ENCODE measurements at places on chromosomes 5 and 9. TPM values are rescaled to one million over a fixed set of nuclear protein-coding genes. Genes with fewer than 3 reads are reported as not detected.

Gene SLC1A1
- 38.7 TPM for total RNA-seq

Gene SOHLH1
- not detected for total RNA-seq

Gene BHMT2
- 4.1 TPM for total RNA-seq

Gene NMUR2
- not detected for total RNA-seq

Gene GLRA1
- total RNA-seq: not detected

Gene LRRC19
- not detected for total RNA-seq

Gene GAS1
- 5.5 TPM for total RNA-seq

Gene SPINK7
- total RNA-seq: not detected

Gene ZNG1C
- total RNA-seq: 32.5 TPM

Gene FLT4
- total RNA-seq: 0.31 TPM

Gene PCDHGA12
- 22.3 TPM for total RNA-seq

Gene CCL27
- total RNA-seq: not detected

Gene BNC2
- 12.3 TPM for total RNA-seq

Gene LCN15
- not detected for total RNA-seq

Gene REEP2
- total RNA-seq: 6.8 TPM

Gene SAXO1
- under 0.01 TPM for total RNA-seq

Gene NUTM2G
- not detected for total RNA-seq

Gene VCAN
- total RNA-seq: 3,471 TPM

Gene ZNF354C
- total RNA-seq: 7.4 TPM

Gene TLR4
- total RNA-seq: 89.8 TPM

Gene SOX30
- not detected for total RNA-seq

Gene MYMK
- total RNA-seq: not detected

Gene PCDHGA1
- 1.1 TPM for total RNA-seq

Gene PAEP
- not detected for total RNA-seq

Gene SHOC1
- total RNA-seq: not detected

Gene ADAM19
- 6.8 TPM for total RNA-seq

Gene EGFLAM
- total RNA-seq: 8.9 TPM

Gene ENTPD2
- total RNA-seq: not detected

Gene PDGFRB
- 159 TPM for total RNA-seq

Gene TXN
- 317 TPM for total RNA-seq

Gene ADCY2
- total RNA-seq: under 0.01 TPM

Gene DBH
- total RNA-seq: not detected

Gene SHISAL2B
- total RNA-seq: not detected

Gene NIM1K
- 0.53 TPM for total RNA-seq

Gene DBN1
- total RNA-seq: 135 TPM

Gene TRIM41
- total RNA-seq: 19.9 TPM

Gene PCDHGA2
- total RNA-seq: 1.7 TPM

Gene SLC46A2
- total RNA-seq: not detected

Gene GABRB2
- total RNA-seq: under 0.01 TPM

Gene ADAMTS12
- 5.3 TPM for total RNA-seq

Gene CCDC112
- 5.4 TPM for total RNA-seq

Gene CD274
- total RNA-seq: 2.4 TPM

Gene PCDHA9
- 0.06 TPM for total RNA-seq

Gene SPATA31A3
- total RNA-seq: not detected

Gene HRCT1
- total RNA-seq: 2.2 TPM

Gene FST
- total RNA-seq: 95.7 TPM

Gene SPAG8
- total RNA-seq: 1.7 TPM

Gene SEMA6A
- total RNA-seq: 0.40 TPM

Gene SLC34A3
- total RNA-seq: 0.06 TPM

Gene GRIA1
- total RNA-seq: 6.0 TPM

Gene TMEM232
- 5.9 TPM for total RNA-seq

Gene CCDC171
- 2.9 TPM for total RNA-seq

Gene PCDHGA4
- total RNA-seq: 4.0 TPM

Gene FBXL7
- total RNA-seq: 2.2 TPM

Gene KIF3A
- total RNA-seq: 12.2 TPM

Gene OSMR
- 56.5 TPM for total RNA-seq

Gene ANKRD34B
- not detected for total RNA-seq

Data from aortic smooth muscle cell (primary cell).